Stimulated activated CD4-positive, alpha-beta T cell treated with anti-CD3 and anti-CD28 coated beads, Interleukin-1b, Interleukin-23, amount 100 ng/mL, for 1 hour (primary cell): ENCODE measurements at places on chromosomes 7 and 10.

DNA sequence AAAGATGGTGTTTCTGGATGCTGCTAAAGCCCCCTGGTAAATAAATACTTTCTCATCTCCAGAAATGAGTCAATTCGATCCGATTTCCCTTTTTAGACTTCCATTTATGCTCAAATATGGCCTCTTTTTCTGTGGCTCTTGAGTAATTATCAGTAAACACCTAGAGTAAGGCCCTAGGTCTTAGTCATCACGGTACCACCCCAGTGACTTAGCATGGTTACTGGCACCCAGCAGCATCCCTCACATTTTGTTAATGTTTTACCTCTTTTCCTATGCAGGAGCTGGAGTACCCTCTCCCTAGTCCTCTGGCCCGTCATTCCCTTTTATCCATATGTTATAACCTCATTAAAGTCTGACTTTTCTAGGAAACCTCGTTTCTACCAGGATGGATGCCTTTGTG lies 19.5 kb downstream of the CHN2 start:
- no peak for DNase-seq

- no peak for DNase-seq
Observed at GRCh38 chr7:8161364-8161828, 100.6 kb downstream of the ICA1 start.

DNA sequence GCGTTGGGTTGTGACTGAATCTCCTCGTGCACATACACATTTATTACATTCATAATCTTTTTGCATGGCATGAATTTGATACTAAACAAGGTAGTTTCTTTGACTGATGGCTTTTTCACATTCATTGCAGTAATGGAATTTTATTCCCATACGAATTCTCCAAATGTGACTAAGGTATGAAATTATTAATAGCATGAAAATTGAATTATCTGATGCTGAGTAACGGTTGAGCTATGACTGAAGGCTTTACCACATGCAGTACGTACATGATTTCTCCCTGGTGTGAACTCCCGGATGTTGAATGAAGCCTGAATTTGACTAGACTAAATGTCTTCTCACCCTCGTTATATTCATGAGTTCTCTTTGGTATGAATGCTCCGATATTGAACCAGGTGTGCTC lies 104.4 kb upstream of the C1GALT1 start:
- DNase-seq, result no peak

- DNase-seq, result no peak
Observed at GRCh38 chr10:21519941-21520436, 5.5 kb downstream of the SKIDA1 start.

DNA sequence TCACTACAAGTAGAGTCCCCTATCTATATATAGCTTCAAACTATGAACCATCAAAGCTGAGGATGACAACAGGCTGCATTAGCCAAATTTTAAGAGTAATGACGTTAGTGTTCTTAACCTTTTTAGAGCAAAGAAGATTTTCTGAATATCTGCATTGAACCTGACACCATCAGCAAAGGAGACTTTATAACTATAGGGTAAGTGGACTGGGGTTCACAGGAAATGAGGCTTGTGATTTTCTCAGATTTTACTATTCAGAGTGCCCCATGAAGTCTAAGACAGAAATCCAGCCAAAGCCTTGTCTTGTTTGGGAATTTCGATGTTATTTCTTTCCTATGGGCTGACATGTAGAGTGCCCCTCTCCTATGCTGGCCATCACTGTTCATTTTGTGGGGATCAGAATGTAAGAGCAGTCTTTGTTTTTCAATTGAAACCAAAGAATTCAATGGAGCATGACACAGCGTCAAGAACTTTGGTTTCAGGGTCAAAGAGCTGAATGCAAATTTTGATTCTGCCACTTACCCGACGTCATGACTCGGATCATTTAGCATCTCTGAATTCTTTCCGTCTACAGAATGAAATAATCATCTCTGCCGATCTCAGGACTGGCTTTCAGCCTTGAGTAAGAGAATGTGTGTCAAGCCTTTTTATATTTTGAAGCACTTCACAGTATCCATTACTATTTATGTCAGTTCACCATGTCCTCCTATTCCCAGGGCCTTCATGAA lies 52.7 kb downstream of the DENND11 start:
- no peak for DNase-seq

DNA sequence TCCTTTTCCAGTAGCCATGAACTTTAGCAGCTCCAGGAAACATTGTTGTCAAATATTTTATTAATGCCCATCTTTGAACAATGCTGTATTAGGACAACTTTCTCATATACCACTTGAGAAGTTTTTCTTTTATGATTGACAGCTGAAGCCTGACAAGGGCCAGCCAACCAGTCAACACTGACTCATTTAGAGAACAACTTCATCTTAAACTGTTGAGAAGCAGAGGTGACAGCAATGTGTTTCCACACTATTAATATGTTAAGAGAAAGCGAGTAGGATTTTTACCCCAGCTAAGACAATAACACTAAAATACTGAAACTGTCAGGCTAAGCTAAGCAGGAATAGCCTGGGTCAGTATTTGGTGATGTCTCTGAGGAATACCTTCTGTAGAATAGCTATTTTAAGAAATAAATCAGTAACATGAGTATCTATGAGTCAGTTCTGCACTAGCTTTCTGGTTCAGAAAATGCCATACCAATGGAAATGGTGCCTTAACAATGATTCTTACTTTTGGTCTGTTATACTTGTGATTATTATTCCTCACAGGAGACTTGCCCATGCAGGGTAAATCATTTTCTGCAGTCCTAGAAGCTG lies 168.8 kb upstream of the POT1 start:
- DNase-seq, result no peak

GRCh38 chr7:78301407-78301806 lies 502.8 kb downstream of the PHTF2 start:
- DNase-seq, result no peak

- no peak for DNase-seq
Observed at GRCh38 chr10:105073999-105074398, 432.9 kb downstream of the SORCS3 start.

GRCh38 chr10:131147301-131147975 lies 164.1 kb downstream of the TCERG1L start:
- no peak for DNase-seq

GRCh38 chr10:43595739-43596298 lies 10.4 kb upstream of the ZNF485 start:
- no peak for DNase-seq

DNA sequence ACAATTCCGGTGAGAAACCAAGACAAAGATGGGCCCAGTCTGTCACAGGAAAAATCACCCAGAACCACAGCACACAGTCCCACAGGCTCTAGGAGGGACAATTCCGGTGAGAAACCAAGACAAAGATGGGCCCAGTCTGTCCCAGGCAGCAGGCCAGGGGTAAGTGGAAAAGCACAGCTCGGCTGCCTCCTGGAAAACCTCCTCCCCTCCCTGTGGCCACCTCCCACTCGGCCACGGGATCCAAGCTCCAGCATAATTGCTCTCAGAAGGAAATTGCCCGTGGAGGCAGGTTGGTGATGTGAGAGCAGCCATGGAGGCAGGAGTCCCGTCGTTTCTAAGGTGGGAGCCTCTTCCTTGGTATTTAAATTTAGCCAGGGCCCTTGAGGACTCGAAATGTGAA lies 95.7 kb downstream of the PLXNA4 start:
- DNase-seq, result no peak

DNA sequence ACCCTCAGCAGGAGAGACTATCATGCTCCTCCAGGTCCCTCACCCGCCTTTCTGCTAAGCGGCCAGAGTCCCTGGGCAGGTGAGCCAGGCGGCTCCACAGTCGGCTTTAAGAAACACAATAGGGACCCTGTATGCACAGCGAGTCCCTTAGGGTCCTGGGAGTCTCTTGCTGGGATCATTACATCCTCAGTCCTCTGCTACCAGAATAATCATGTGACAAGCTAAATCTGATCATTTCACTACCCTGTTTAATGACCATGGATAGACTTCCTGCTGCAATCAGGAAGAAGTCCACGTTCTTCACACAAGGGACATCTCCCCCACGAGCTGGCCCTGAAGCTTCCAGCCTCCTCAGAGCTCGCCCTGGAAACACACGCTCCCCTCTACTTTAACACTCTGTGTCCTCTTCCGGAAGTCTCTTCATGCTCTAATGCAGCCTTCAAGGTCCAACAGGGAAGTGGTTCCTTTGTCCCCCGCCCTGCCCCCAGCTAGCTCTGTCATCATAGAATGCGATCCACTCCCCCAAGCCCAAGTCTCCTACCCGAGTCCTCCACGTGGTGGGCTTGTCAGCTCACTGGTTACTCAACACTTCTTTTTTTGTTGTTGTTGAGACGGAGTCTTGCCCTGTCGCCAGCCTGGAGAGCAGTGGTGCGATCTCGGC lies 101.5 kb downstream of the RNF216 start:
- DNase-seq, result no peak

DNA sequence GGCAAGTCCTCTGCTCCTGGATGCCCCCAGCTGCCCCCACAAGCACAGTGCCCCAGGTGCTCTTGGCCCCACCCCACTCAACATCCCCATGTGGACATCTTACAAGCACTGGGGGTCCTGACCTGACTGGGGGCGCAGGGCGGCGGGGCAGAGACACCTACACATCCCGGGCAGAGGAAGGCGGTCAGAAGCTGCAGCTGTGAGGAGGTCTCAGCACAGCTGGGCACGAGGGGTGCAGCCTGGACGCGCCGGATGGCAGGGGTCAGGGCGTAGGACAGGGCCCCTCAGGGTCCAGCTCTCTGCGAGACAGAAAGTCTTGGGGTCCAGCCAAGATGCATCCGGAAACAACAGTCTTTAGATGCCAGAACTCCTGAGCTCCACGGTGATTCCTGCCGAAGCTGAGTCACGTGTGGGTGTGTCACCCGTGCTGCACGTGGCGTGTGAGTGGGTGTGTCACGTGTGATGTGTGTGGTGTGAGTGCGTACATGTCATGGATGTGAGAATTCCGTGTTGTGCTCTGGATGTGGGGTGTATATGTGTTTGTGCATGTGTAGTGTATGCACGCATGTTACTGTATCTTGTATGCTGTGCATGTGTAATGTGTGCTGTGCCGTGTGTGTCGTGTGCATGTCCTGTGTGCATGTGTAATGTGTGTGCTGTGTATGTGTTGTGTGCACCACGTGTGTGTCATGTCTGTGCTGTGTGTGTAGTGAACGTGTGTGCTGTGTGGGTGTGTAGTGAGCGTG lies 5.1 kb downstream of the VENTX start:
- no peak for DNase-seq

GRCh38 chr10:119772334-119772733 lies 46.5 kb downstream of the INPP5F start:
- DNase-seq, result no peak

GRCh38 chr10:103849880-103850571 lies 5.3 kb downstream of the SH3PXD2A start:
- no peak for DNase-seq

- DNase-seq, result no peak
Observed at GRCh38 chr10:69492746-69493462, 41.6 kb downstream of the TSPAN15 start.

DNA sequence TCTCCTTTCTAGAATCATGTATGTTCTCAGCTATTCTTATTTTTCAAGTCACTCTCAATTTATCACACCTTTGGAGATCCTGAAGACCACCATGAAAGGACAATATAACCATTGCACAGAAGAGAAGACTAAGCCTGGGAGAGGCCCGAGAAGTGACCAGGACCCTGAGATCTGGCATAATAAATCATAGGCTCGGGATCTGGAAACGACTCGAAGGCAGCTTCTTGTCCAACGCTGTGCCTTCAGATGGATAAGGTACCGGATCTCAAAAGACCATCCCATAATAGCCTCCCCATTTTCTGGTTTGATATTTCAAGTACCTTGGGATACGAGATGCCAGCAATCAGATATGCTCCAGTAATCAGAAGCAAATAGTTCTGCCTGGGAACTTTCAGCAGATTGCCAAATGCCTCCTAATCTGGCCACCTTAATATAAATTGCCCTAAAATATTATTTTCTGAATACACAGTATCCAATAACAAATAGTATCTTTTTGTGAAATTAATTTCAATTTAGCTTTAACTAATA lies 179.2 kb upstream of the ZMIZ1 start:
- no peak for DNase-seq

DNA sequence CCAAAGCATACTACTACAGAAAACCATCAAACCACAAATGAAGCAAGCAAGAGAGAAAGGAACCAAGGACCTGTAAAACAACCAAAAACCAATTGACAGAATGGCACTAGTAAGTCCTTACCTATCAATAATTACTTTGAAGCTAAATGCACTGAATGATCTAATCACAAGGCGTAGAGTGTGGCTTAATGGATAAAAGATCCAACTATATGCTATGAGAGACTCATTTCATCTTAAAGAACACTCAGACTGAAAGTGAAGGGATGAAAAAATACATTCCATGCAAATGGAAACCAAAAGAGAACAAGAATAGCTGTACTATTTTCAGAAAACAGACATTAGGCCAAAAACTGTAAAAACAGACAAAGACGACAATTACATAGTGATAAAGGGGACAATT lies 70.7 kb downstream of the CRPPA start:
- no peak for DNase-seq

GRCh38 chr7:70271617-70272081 lies 673.4 kb downstream of the AUTS2 start:
- DNase-seq, result no peak

DNA sequence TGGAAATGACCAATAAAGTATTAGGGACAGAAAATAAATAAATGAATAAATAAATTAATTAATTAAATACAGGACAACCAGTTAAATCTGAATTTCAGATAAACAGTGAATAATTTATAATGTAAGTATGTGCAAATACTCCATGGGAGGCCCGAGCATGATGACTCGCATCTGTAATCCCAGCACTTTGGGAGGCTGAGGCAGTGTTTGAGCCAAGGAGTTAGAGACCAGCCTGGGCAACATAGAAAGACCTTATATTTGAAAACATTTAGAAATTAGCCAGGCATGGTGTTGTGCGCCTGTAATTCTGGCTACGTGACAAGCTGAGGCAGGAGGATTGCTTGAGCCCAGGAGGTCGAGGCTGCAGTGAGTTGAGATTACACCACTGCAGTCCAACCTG lies 123.7 kb downstream of the CUL2 start:
- DNase-seq, result no peak
